ENCODE measurements at places on chromosomes 11 and 22.
A peak's percentile ranks its signal among the peaks of the same experiment; 100 is the strongest.

DNA sequence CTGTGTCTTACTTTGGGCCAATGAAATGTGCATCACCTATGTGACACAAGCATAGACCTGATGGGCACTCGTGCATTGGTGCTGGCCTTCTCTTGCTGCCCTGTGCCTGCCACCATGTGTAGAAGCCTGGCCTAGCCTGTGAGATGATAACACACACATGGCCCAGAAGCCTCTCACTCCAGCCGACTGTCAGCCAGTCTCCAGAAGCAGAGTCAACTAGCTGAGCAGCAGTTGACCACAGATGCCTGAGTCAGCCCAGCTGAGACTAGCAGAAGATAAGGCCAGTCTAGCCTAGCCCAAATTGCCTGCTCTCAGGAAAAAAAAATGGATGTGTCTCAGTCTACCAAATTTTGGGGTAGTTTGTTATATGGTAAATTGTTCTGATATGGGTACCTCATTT is 46.2 kb downstream of the CSNK2A3 start:
- peak; percentile 3 for DNase-seq

DNA sequence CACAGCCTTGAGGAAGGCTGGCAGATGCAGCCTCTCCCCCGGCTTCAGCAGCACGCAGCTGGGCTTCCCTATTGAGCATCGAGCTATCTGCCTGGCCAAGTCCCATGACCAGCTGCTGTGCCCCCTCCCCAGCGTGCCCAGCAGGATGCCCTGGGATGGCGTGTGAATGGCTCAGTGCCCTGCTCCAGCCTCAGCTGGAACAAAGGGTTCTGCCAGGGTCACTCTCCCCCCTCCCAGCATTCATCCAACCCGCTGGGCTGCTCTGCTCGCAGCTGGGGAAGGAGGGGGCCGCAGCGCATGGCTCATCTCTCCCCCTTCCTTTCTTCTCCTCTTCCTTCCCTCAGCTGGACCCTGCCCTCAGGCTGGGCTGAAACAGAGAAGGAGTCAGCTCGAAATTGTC is 14.5 kb downstream of the LRP4 start:
- DNase-seq = no peak

GRCh38 chr11:118124929-118125535 is 27.6 kb downstream of the SCN4B start:
- no peak for DNase-seq

DNA sequence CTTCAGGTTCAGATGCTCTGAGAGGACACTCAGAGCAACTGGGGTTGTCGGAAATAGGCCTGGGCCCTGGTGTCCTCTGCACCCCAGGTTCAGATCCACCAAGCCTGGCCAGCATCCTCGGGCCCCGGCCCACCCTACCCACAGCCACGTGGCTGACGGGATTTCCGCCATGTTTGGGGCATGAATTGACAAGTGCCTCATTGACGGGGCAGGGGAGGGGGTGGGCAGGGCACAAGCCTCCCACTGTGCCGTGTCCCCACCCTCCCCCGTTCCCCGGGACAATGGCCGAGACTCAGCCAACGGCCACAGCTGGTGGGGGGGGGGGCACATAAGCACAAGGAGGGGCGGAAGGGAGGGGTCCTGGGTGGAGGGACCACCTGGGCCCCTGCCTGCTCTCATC is 8.5 kb downstream of the MYRF start:
- no peak for DNase-seq

DNA sequence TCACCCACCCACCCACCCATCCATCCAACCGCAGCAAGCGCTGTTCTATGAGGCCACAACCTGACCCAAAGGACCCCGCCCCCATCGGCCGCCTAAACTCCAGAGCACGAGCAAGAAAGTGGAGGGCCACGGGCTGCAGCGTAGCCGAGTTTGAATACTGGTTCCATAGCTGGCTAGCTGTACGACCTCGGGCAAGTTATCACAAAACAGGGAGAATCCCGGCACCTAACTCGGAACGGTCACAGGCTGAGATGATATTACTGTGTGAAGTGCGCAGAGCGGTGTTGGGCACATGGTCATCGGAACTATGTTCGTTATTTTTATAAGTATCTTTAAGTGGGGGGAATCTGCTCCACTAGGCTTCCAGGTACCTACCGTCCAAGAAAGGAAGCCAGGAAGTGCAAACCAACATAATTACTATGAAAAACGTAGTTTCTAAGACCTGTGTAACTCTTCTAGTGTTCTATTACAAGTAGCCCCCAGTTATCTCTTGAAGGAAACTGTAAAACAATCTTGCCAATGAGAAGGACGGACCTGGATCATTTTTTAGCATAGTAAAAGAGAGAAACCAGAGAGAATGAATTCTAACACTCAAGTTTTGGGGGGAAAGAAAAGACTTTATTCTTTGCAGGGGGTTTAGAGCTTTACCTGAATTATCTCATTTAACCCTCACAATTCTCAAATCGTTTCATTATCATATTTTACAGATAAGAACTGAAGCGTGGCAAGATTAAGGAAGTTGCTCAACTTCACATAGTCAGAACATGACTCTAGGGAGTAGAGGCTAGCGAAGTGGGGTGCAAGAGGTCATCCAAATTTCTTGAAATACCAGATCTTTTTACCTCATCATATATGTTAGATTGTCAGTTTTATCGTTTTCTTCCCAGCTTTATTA is 663 bp upstream of the BUD13 start:
- DNase-seq = peak; percentile 25

- DNase-seq = peak; percentile 72
These were observed 642 bp upstream of the PIK3C2A start for GRCh38 chr11:17208257-17208999.

DNA sequence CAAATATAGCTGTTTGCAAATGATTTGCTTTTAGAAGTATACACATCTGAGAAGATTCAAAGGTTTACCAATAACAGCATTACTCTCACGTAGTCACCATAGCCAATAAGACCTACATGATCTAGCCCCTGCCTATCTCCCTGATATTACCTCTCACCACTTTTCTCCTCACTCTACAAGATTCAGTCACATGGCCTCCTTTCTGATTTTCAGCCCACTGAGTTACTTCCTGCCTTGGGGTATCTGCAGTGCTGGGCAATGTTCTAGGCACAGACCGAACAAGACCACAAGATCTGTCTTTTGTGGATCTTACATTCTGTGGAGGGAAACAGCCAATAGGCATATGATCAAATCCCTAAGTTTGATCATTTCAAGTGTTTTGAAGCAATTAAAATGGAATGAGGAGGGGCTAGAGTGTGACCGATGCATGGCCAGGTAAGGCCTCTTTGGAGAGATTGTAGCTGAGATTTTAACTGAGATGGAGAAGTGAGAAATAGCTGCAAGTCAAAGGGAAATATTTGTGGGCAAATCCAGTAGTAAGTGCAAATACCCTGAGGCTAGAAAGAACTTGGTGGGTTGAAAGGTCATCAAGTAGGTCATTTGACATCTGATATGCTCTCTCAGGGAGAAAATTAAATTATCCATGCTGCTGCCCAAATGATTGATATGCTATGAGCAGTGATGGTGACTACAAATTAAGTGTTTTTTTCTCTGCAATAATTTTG is 43.1 kb downstream of the ARL14EP start:
- no peak for DNase-seq

DNA sequence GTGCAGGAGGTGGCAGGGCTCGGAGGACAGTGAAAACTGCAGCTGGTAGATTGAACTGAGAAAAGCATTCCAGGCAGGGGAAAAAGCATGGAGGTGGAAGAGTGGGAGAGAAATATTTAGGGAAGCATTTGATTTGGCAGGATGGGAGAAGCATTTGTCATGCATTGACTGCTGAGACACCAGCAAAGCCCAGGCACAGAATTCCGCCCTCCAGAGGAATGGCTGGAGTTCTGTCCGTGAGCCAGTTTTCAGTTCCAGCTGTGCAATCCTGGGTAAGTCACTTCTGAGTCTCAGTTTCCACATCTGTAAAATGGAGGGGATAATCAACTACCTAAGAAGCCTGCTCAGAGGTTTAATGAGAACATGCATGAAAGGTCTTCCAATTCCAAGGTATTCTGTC is 4.3 kb upstream of the TSKU start:
- DNase-seq = no peak

GRCh38 chr22:38249803-38250642 is 22.8 kb downstream of the TMEM184B start:
- no peak for DNase-seq

GRCh38 chr11:27719546-27719925 is 19.3 kb upstream of the BDNF start:
- DNase-seq = no peak

DNA sequence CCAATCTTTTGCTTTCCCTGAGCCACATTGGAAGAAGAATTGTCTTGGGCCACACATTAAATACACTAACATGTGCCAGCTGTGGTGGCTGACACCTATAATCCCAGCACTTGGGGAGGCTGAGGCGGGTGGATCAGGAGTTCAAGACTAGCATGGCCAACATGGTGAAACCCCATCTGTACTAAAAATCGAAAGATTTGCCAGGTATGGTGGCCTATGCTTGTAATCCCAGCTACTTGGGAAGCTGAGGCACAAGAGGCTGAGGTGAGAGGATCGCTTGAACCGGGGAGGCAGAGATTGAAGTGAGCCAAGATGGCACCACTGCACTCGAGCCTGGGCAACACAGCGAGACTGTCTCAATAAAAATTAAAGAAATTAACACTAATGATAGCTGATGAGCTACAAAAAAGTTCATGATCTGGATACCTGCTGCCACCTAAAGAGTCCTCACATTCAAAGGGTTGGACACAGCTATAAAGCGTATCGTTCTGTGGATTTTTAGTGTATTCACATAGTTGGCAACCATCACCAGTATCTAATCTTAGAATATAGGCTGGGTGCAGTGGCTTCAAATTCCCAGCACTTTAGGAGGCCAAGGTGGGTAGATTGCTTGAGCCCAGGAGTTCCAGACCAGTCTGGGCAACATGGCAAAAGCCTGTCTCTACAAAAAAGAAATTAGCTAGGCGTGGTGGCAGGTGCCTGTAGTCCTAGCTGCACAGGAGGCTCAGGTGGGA is 3.4 kb upstream of the LDHC start:
- DNase-seq = peak; percentile 35

DNA sequence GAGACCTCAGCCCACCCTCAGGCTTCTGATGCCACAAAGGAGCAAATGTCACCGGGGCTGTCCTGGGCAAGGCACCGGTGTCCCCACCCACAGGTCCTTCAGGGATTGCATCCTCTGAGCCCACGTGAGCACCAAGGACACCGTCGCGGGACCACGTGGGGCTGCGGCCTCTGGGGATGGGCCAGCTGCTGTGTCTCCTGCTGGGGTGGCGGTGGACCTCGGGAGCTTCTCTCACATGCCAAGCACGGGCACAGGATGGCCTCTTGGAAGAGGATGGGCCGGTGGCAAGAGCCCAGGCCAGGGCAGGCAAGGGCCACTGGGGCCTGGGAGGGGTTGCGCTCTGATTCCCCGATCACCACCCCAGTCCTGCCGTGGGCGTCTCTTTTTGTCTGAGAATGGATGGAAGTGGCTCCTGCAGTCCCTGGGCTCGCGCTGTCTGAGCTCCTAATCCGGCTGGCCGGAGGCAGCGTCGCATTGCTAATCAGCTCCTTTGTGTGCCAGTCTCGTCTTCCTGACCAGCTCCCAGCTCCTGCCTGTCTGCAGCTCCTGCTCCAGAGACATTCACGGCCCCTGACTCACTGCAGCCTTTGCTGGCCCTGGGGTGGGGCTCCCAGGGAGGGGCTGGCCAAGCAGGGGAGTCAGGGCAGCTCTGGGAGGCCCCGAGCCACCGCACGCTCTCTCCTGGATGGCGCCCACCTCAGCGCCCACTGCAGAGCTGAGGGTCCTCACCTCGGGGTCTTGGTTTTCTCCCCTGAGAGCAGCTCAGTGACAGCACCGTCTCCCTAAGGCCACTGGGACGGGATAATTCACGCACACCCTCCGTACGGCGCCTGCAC is 146.7 kb downstream of the CTTN start:
- DNase-seq = peak; percentile 8

GRCh38 chr22:22058633-22059290 is 76.2 kb upstream of the TOP3B start:
- no peak for DNase-seq

DNA sequence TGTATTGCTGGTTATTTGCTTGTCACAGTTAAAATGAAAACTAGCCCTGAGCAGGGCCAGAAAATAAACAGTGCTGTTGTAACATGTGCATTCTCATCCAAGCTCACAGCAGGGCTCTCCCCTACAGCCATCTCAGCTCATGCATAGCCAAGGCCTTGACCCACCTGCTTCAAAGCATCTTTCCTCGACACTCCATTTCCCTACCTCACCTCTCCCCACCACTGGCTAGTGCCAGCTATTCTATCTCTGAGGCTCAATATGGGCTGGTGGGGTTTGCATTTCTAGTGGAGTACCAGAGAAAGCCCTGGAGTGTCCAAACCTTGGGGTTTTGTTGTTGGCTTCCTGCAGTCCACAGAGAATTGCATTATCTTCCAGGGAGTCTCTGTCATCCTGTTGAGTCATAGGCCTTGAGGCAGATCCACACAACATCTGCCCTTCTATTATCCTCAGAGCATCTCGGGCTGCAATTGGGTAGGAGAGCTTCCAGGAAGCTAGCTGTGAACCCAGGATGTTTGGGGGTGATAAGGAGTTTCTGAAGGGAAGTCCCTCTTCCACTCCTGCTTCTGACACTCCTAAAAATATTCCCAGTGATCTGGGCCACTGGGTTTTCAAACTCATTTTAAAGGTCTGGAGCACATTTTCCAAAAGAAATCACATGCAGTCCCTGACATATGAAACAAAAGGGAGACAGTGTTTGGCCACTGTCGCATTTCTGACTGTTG is 36.1 kb upstream of the AMOTL1 start:
- peak; percentile 91 for DNase-seq
